Renal cortical epithelial cell (primary cell): ENCODE measurements at places on chromosomes 5 and 9. TPM values are rescaled to one million over a fixed set of nuclear protein-coding genes. Genes with fewer than 3 reads are reported as not detected.
A peak's percentile ranks its signal among the peaks of the same experiment; 100 is the strongest.

TLE1 gene
- total RNA-seq = 66.2 and 103 TPM in 2 replicates

C5orf46 gene
- total RNA-seq = 0.35 TPM in 1 of 2 replicates, not detected in the other

DNA sequence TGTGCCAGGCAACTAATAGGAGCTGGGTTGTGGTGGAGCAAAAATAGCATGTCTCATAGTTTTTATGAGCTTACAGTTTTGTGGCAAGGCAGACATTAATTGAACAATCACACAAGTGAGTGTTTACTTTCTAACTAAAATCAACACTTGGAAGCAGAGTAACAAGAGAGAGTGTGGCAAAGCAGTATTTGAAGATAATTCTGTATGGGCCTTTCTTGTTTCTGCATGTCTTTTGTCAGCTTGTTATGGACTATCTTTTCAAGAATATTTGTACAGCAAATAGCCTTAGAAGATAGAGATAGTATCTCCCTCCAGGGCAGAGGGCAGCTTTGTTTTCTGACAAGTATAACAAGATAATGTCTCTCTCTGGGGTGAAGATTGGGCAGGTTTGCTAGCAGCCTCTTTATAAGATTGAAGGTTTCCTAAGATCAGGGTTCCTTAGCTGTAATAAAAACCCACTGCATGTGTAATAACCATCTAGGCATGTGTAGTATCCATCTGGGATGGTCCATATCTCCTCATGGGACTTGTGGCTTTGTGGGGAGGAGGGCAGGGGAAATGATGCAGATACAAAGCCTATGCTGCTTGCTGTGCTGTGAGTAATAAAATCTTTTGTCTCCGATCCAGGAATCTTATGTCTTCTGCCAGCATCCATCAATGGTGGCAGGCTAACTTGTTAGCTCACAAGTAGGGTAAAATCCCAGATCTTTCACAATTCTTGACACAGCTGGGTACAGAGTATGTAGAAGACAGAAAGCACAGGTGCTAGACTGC lies 479.9 kb downstream of the KDM4C start:
- DNase-seq = no peak

DNA sequence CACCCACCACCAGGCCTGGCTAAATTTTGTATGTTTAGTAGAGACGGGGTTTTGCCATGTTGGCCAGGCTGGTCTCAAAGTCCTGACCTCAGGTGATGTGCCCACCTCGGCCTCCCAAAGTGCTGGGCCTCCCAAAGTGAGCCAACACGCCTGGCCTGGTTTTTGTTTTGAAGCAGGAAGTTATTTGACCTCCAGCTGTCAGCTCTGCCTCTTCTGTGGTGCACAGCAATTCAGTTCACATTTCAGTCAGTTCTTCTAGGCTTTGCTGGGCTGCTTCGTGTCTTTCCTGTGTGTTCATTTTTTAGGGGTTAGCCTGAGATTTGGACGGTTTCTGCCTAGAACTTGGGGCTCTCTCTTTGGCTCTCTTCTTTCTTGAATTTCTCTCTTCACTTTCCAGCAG lies 8.9 kb downstream of the LCN1 start:
- DNase-seq = no peak

CCL27 gene
- total RNA-seq = not detected in 2 replicates

DNA sequence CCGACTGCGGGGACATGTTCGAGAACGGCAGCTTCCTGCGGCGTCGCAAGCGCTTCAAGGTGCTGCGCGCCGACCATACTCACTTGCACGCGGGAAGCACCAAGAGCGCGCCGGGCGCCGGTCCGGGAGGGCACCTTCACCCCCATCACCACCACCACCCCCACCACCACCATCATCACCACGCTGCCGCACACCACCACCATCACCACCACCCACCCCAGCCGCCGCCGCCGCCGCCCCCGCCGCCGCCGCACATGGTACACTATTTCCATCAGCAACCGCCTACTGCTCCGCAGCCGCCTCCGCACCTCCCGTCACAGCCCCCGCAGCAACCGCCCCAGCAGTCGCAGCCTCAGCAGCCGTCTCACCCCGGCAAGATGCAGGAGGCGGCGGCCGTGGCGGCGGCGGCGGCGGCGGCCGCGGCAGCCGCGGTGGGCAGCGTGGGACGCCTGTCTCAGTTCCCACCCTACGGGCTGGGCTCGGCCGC lies 514 bp downstream of the FOXB2 start:
- DNase-seq = no peak

DNA sequence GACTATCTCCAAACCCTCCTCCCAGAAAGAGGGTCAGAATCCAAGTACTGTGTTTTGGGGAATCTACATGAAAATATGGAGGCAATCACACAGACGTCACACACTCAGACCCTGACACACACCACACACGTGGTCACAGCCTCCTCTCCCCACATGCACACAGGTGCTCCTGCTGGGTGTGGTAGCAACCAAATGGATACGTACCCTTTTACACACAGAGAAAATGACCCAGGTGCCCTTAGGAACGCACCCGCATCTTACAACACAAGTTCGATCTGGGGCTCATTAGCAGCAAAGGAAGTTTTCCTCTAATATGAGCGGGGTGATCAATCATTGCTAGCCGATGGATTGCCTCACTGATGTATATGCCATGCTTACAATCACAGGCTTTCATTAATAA lies 480.2 kb upstream of the KLF4 start:
- no peak for DNase-seq

DNA sequence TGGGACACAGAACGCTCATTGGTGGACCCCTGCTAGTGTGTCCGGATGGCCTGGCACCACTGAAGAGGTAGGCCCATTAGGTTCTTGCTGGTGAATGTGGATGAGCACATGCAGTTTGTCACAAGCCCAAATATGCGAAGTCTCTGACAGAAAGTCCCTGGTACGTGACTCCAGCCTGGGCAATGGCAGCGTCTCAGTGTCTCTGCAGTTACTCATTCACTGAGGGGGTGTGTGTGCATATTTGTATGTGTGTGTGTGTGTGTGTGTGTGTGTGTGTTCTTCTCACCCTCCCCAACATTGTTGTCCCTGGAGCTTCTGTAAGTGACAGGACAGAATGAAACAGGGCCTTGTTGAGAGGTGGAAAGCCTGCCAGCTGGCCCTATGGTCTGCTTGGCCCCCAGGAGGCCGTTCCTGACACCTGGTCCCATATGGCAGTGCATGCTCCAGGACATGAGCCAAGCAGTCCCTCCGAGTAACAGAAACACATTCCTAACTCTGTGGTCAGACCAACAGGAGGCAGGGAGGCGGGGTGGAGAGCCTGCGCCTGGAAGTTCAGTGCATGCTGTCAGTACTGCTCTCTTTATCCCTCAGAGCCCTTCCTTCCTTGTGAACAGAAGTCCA lies 169.9 kb downstream of the SLC28A3 start:
- peak; percentile 94 for DNase-seq

DNA sequence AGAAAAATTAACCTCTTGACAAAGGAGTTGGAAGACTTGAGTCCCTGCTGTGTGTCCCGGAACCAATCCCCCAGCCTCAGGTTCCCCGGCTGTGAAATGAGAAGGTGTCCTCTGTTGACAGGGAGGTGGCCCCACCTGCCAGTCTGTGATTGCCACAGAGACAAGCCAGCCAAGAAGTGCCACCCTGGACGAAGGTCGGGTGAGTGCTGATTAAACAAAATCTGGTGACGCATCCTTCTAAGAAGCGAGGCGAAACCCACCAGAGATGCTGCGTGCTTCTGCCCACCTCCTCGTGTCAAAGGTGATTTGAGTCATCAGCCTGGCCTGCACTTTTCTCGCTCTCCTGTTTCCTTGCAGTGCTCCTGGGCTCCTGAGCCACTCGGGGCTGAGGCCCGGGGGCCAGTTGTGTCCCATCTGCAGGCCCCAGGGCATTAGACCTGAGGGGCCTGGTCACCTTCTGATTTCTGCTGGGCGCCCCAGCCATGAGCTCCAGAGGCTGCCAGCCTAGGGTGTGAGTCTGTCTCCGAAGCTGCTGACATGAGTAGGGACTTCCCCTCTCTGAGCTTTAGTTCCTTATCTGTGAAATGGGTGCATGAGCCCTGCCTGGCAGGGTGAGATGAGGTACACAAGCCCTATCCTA lies 28.7 kb downstream of the NEK6 start:
- DNase-seq = peak; percentile 93

PCDHA3 gene
- total RNA-seq = 0.17 and 1.3 TPM in 2 replicates

- no peak for DNase-seq
Observed at GRCh38 chr5:1770443-1770802, 29.2 kb downstream of the MRPL36 start.

DNA sequence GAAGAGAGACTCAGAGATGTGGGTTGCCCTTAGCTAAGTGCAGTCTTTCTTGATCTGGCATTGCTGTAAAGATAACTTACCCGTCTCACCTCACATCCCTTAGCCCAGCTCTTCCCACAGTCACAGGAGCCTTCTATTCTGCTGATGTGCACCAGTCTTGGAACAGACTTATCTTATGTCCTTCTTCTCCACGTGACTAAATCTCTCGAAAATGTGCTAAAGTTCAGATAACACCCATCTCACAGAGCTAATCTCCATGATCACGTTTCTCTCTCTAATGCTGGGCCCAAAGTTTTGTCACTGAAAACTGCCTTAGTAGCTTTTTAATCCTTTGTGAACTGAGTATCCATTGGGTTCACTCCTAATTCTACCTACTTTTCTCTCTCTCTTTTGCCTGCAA lies 16.7 kb downstream of the SLC36A1 start:
- no peak for DNase-seq

GRCh38 chr5:87877023-87877422 lies 391.6 kb downstream of the TMEM161B start:
- DNase-seq = no peak

CAVIN4 gene
- 0.69 and 1.6 TPM in 2 replicates for total RNA-seq

IRX4 gene
- total RNA-seq = not detected in 2 replicates

CNTFR gene
- not detected in 2 replicates for total RNA-seq

APBA1 gene
- total RNA-seq = 0.55 and 1.2 TPM in 2 replicates
